ENCODE measurements at places on chromosomes 4 and X. TPM values are rescaled to one million over a fixed set of nuclear protein-coding genes. Genes with fewer than 3 reads are reported as not detected.

DNA sequence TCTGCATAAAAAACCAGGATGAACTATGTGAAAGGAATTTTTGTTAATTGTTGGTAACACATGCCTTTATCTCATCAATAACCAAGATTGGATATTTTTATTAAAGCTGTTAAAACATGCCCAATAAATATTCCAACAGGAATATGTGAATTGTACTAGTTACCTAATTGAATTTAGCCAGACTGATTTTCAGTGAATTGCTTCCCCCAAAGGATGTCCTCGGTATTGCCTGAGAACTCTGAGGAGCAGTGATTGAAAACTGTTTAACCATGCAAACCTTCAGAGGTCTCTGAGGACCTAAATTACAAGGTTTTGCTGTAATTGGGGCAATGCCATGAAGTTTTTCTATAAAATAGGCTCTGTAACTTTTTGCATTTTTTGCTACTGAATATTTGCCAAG, 66.6 kb downstream of the BLTP1 start:
- DNase-seq: no peak
- H3K27me3 ChIP-seq: no peaks in the 10 kb centered on the region
- H3K4me3 ChIP-seq: no peak overlapping the region
- no peaks in the 10 kb centered on the region for H3K4me1 ChIP-seq
- H3K36me3 ChIP-seq: peaks cover 17% of the 10 kb centered on the region
- no peak overlapping the region for H3K27ac ChIP-seq

DNA sequence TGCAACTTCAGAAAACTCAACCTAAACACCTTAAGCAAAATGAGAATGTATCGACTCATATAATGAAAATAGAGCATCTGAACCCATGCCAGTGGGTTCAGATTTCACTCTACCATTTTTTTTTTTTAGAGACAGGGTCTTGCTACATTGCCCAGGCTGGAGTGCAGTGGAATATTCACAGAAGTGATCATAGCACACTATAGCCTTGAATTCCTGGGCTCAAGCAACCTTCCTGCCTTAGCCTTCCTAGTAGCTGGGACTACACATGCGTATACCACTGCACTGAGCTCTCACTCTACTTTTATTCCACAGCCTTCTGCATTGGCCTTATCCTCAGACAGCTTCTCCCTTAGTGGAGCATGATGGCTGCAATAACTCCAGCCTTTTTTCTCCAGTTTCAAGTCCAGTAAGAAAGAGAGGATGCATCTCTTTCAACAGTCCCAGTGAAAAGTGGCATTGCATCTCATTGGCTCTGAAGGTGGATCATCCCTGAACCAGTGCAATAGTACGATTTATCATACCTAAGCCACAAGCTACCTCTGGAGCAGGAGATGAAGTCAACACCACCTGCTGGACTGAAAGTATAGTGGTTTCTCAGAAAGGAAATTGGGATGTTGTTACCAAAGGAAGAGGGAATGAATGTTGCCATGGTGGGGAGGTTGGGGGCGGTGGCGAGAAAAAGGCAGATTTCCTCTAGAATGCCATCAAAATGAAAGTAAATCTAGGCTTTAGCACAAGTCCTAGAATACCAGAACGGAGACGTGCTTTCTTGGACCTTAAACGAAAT, 2.0 kb upstream of the SOD3 start:
- peak; percentile 10 for DNase-seq
- H3K4me1 ChIP-seq: peaks cover 28% of the 10 kb centered on the region
- H3K27ac ChIP-seq: peak overlapping the region; percentile 51

GRCh38 chrX:15437724-15438123, 53.5 kb upstream of the VEGFD start:
- H3K4me1 ChIP-seq: no peaks in the 10 kb centered on the region
- H3K36me3 ChIP-seq: no peaks in the 10 kb centered on the region
- no peak overlapping the region for H3K27ac ChIP-seq
- no peaks in the 10 kb centered on the region for H3K27me3 ChIP-seq
- no peak overlapping the region for H3K4me3 ChIP-seq

DNA sequence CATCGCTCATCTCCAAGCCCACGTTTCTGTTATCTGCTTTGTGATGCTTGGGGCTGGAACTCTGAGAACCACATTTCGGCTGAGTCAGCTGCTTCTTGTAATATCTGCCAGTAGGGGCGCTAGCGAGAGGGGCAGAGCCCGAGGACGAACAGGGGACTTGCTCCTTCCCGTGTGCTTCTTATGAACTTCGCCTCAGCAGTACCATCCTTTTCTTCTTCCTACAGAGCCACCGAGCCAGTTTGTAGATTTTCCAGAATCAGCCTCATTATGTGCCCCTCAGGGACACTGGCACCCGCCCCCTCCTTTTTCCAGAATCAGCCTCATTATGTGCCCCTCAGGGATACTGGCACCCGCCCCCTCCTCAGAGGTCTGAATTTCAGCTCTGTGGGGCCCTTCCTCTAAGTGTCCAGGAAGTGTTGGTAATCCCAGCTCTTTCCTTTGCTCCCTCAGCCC, 441.7 kb upstream of the RASGEF1B start:
- H3K36me3 ChIP-seq: no peaks in the 10 kb centered on the region
- H3K4me1 ChIP-seq: no peaks in the 10 kb centered on the region
- H3K27me3 ChIP-seq: peaks cover 2% of the 10 kb centered on the region
- no peak overlapping the region for H3K27ac ChIP-seq
- H3K4me3 ChIP-seq: no peak overlapping the region

GRCh38 chr4:155705664-155706063, 39.0 kb downstream of the GUCY1A1 start:
- peaks cover 2% of the 10 kb centered on the region for H3K27me3 ChIP-seq
- no peaks in the 10 kb centered on the region for H3K4me1 ChIP-seq
- no peak overlapping the region for H3K27ac ChIP-seq
- no peak overlapping the region for H3K4me3 ChIP-seq
- H3K36me3 ChIP-seq: no peaks in the 10 kb centered on the region

DNA sequence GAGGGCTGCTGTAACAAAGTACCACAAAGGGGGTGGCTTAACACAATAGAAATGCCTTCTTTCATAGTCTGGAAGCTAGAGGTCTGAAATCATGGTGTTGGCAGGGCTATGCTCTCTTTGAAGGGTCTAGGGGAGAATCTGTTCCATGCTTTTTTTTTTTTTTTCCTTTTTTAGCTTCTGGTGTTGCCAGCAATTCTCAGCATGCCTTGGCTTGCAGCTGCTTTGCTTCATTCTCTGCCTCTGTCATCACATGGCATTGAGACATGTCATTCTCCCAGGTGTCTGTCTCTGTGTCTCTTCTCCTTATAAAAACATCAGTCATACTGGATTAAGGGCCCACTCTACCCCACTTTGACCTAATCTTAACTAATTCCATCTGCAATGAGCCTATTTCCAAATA, 78.6 kb upstream of the BOD1L1 start:
- H3K4me3 ChIP-seq: no peak overlapping the region
- peaks cover 3% of the 10 kb centered on the region for H3K27me3 ChIP-seq
- H3K27ac ChIP-seq: no peak overlapping the region

- no peak for DNase-seq
- H3K27ac ChIP-seq: no peak overlapping the region
- no peak overlapping the region for H3K4me3 ChIP-seq
- H3K27me3 ChIP-seq: no peaks in the 10 kb centered on the region
- H3K4me1 ChIP-seq: no peaks in the 10 kb centered on the region
- H3K36me3 ChIP-seq: no peaks in the 10 kb centered on the region
These were observed 40.9 kb upstream of the AP1AR start for GRCh38 chr4:112190684-112191083.

- no peak for DNase-seq
- H3K27me3 ChIP-seq: no peaks in the 10 kb centered on the region
- H3K36me3 ChIP-seq: peaks cover 3% of the 10 kb centered on the region
- H3K4me1 ChIP-seq: no peaks in the 10 kb centered on the region
- H3K27ac ChIP-seq: no peak overlapping the region
These were observed 230.3 kb downstream of the UNC5C start for GRCh38 chr4:95318483-95318882.

DNA sequence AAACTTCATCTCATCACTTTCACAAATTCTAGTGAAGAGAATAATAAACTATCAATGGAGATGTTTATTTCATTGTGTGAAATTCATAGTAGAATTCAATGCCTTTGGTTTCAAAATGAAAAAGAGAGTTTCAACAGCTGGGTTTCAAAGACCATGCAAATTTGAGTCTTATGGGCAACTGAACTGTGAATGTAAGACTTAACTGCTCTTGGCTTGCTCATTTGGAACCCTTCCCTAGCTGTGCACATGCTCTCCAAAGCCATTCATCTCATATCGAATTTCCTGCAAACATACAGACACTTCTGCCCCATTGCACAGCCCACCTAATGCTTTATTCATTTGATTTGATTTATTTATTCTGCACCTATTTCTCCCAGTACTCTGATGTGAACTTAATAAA, 154.5 kb downstream of the GRXCR1 start:
- no peak overlapping the region for H3K4me3 ChIP-seq
- no peaks in the 10 kb centered on the region for H3K27me3 ChIP-seq
- H3K36me3 ChIP-seq: no peaks in the 10 kb centered on the region
- H3K4me1 ChIP-seq: no peaks in the 10 kb centered on the region

DNA sequence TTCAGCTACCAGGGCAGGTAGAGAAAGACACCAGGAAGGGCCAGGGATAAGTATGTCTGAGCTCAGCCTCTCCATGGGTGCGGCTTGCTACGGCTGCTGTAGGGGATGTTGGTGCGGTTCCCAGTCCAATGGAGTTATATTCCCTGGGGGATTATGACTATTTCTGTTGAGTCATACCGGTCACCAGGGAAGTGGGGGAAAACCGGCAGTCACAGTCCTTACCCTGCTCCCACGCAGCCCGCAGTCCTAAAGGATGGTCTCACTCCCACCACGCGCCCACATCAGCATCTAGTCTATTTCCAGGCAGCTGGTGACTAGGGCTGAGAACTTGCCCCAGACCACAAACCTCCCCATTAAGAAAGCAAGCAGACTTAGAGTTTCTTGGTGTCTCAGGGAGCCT, 191.6 kb downstream of the VEGFC start:
- H3K27ac ChIP-seq: no peak overlapping the region
- H3K4me1 ChIP-seq: no peaks in the 10 kb centered on the region
- no peaks in the 10 kb centered on the region for H3K36me3 ChIP-seq
- H3K27me3 ChIP-seq: peaks cover 2% of the 10 kb centered on the region
- no peak for DNase-seq

Gene HCCS
- total RNA-seq: 48.0 TPM

Gene MGARP
- 41.5 TPM for total RNA-seq

Gene ARHGAP24
- total RNA-seq: 13.6 TPM

Gene FSTL5
- not detected for total RNA-seq

Gene KCNE5
- 0.57 TPM for total RNA-seq

Gene ARR3
- not detected for total RNA-seq

Gene GYPB
- not detected for total RNA-seq

Gene TLR7
- not detected for total RNA-seq

Data from HFFc6 (cell line).